ENCODE measurements at places on chromosomes 5 and 9.

DNA sequence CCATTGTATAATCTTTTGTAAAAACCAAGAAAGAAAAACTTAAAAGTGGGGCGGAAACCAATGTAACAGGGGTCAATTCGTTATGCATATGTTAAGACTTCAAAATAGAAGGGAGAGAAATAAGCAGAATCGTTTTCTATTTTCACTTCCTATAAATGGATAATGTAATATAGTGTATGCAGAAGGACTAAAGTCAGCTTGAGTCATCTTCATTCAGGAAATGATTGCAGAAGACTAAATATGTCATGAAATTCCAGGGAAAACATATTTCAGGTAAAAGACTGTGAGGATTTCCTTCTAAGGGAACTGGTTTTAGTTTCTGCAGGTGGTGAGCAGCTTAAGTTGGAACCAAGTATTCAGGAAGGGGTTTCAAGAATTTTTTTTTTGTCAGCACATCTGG lies 753.3 kb downstream of the IRX1 start:
- no peaks in the 10 kb centered on the region for H3K36me3 ChIP-seq

- peak; percentile 80 for DNase-seq
- H3K4me1 ChIP-seq: peaks cover 2% of the 10 kb centered on the region
- peak overlapping the region; percentile 79 for H3K4me3 ChIP-seq
- peaks cover 28% of the 10 kb centered on the region for H3K27me3 ChIP-seq
- no peaks in the 10 kb centered on the region for H3K36me3 ChIP-seq
Observed at GRCh38 chr9:23820451-23821374, 5.3 kb downstream of the ELAVL2 start.

GRCh38 chr5:136062366-136063274 lies 33.8 kb downstream of the TGFBI start:
- H3K4me1 ChIP-seq: peaks cover under 1% of the 10 kb centered on the region
- H3K4me3 ChIP-seq: no peak overlapping the region
- no peak overlapping the region for H3K27ac ChIP-seq
- no peaks in the 10 kb centered on the region for H3K27me3 ChIP-seq
- no peaks in the 10 kb centered on the region for H3K36me3 ChIP-seq

GRCh38 chr5:178667688-178668087 lies 40.8 kb upstream of the CLK4 start:
- no peaks in the 10 kb centered on the region for H3K27me3 ChIP-seq
- H3K4me1 ChIP-seq: no peaks in the 10 kb centered on the region
- H3K27ac ChIP-seq: no peak overlapping the region
- DNase-seq: no peak
- no peak overlapping the region for H3K4me3 ChIP-seq
- no peaks in the 10 kb centered on the region for H3K36me3 ChIP-seq

DNA sequence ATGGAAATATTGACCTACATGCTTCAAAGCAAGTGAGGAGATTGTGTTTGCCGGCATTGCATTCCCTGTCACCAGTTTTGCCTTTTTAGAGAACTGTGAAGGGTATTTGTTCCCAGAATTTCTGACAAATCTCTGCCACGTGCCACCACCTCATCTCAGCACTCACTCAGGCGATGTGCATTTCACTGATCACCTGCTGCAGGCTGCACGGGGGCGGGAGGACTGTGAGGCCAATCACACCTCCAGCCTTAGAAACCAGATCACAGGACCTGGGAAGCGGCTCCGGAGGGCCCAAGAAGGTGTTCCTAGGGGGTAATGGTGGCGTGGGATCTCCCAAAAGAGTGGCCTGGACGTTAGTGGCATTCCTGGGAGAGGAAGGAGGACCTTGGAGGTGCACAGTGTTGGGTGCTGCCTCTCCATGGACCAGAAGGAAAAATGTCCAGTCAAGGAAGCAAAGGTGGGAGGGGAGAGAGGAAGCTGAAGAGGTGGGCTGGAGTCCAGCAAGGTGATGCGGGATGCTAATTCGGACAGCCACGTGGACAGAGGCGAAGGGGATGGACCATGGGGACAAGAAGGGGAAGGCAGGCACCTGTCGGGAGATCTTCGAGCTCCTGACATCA lies 63.6 kb upstream of the OLFM1 start:
- H3K27ac ChIP-seq: no peak overlapping the region
- no peaks in the 10 kb centered on the region for H3K4me1 ChIP-seq
- H3K27me3 ChIP-seq: no peaks in the 10 kb centered on the region
- no peaks in the 10 kb centered on the region for H3K36me3 ChIP-seq
- no peak for DNase-seq

DNA sequence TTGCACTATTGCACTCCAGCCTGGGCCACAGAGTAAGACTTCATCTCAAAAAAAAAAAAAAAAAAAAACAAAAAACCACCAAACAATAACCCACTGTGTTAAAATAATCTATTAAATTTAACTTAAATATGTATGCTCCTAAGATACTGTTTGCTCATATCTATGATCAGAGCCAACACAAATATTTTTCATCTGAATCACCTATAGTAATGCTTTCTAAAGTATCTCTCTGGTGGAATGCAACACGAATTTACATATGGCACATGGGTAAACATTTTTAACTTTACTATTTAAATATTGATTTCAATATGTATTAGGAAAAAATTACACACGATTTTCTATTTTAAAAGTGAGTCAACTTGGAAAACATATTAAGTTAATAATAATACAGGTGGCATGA lies 196.4 kb downstream of the RFX3 start:
- no peak overlapping the region for H3K27ac ChIP-seq
- no peaks in the 10 kb centered on the region for H3K36me3 ChIP-seq
- no peak overlapping the region for H3K4me3 ChIP-seq
- H3K27me3 ChIP-seq: no peaks in the 10 kb centered on the region
- DNase-seq: no peak
- H3K4me1 ChIP-seq: peaks cover 2% of the 10 kb centered on the region

- H3K27me3 ChIP-seq: no peaks in the 10 kb centered on the region
- no peak overlapping the region for H3K27ac ChIP-seq
- H3K4me1 ChIP-seq: no peaks in the 10 kb centered on the region
- no peaks in the 10 kb centered on the region for H3K36me3 ChIP-seq
Observed at GRCh38 chr5:174708476-174709207, 15.7 kb upstream of the MSX2 start.

DNA sequence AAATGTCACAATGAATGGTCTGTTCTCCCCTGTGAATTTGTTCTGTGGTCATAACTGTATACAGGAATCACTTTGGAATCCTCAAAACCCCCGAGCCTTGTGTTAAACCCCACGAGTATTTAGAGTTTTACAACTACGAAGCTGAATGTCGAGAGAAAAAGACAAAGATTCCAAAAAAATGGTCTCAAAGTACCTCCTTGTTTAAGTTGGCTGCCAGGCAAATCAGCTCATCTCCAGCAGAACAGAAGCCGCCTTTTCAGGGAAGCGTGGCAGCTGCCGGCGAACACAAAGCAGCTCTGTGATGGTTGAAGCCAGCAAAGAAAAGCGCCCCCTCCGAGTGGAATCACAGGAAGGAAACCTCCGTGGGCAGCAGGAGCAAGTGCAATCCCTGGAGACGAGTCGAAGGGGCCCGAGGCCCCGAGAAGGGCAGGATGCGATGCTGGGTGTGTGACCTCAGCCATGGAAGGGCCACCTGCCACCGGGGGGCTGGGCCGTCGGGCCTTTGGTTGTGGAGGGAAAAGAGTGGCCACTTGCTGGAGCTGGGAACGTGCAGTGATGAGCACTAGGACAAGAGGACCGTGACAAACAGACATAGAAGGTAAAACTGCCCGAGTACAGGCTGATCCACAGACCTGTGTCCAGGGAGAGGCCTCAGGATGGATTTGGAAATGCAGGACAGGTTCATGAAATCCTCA lies 706.4 kb downstream of the SEMA5A start:
- no peaks in the 10 kb centered on the region for H3K27me3 ChIP-seq
- H3K4me3 ChIP-seq: no peak overlapping the region
- H3K27ac ChIP-seq: no peak overlapping the region
- H3K4me1 ChIP-seq: no peaks in the 10 kb centered on the region
- H3K36me3 ChIP-seq: no peaks in the 10 kb centered on the region

GRCh38 chr5:168960497-168960896 lies 340.4 kb downstream of the SLIT3 start:
- H3K36me3 ChIP-seq: no peaks in the 10 kb centered on the region
- no peak overlapping the region for H3K27ac ChIP-seq
- no peak for DNase-seq
- H3K27me3 ChIP-seq: no peaks in the 10 kb centered on the region

DNA sequence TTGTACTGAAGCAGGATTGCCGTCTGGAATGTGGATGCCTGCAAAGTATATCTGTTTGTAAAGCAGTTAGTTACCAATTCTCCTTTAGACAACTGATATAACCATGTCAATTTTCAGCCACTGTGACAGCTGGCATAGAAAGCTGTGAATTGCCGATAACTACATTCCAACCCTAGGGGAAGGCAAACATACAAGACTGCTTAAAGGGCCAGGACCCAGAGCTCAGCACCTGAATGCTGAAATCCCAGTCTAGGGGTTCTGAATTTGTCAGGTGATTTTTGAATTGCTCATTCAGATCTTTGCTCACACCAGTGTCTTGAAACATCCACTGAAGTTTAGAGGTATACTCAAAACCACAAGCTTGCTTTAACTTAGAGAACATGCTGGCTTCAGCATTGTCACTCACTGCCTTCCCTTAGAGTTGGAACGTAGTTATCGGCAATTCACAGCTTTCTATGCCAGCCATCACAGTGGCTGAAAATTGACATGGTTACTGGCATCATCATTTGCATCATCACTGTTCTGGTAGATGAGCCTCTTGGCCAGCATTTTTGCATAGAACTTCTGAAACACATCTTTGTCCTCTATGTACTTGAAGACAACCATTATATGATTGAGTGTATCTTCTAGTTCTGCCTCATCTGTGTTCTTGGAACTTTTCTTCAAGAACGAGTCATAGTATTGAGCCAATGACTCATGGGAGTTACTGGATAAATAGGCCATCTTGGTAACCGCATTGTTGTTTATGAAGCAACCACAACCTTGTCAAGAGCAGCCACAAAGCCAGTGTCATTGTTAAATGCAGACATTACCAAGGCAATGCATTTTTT lies 82.1 kb downstream of the CCDC192 start:
- DNase-seq: no peak
- H3K27ac ChIP-seq: no peak overlapping the region
- no peak overlapping the region for H3K4me3 ChIP-seq

GRCh38 chr9:16023446-16023845 lies 470.6 kb downstream of the CCDC171 start:
- no peaks in the 10 kb centered on the region for H3K4me1 ChIP-seq
- no peak for DNase-seq

DNA sequence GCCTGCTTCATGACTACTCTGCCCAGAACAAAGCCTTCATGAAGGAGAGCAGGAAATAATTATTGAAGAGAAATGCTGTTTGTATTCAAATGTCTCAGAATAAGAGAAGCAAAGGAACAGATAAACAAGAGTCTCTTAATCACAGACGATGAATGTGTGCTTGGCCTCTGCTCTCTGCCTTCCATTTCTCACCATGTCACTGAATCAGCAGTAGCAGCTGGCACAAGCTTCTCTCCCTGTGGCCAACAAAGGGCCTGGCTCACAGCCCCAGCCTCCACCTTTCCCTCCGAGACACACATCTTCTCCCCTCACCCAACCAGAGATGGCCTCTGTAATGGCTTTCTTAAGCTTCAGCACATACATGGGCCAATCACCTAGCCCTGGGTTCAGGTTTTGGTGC lies 128.1 kb upstream of the SLIT3 start:
- H3K4me3 ChIP-seq: no peak overlapping the region
- no peaks in the 10 kb centered on the region for H3K27me3 ChIP-seq
- no peak for DNase-seq

DNA sequence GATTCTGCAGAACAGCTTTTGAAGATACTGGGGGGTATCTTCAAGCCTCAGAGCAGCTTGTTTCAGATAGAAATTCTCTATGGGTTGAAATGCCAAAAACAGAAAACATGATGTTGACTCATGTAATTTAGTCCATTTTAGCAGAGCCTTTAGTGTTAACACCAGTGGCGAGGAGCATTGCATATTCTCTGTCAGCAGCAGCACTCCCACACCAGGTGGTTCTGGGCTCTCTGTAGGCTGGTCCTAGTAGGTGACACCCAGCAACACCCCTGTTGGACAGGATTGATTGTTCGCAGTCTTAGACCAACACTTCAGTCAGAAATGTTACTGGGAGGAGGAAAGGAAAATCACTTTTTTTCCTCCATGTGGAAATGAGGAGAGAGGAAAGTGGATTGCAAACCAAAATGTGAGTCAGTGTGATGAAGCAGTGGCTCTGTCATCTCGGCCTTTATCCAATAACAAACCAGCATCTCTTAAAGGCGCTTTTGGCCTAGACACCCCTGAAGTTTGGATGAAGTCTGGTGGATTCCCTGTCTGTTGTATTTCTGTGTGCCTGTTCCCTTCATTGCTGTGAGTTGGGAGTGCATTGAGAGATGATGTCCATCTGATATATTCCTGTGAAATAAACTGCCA lies 16.8 kb downstream of the SLC46A2 start:
- no peaks in the 10 kb centered on the region for H3K27me3 ChIP-seq
- H3K4me1 ChIP-seq: no peaks in the 10 kb centered on the region
- no peak for DNase-seq
- H3K27ac ChIP-seq: no peak overlapping the region
- no peaks in the 10 kb centered on the region for H3K36me3 ChIP-seq
- no peak overlapping the region for H3K4me3 ChIP-seq

DNA sequence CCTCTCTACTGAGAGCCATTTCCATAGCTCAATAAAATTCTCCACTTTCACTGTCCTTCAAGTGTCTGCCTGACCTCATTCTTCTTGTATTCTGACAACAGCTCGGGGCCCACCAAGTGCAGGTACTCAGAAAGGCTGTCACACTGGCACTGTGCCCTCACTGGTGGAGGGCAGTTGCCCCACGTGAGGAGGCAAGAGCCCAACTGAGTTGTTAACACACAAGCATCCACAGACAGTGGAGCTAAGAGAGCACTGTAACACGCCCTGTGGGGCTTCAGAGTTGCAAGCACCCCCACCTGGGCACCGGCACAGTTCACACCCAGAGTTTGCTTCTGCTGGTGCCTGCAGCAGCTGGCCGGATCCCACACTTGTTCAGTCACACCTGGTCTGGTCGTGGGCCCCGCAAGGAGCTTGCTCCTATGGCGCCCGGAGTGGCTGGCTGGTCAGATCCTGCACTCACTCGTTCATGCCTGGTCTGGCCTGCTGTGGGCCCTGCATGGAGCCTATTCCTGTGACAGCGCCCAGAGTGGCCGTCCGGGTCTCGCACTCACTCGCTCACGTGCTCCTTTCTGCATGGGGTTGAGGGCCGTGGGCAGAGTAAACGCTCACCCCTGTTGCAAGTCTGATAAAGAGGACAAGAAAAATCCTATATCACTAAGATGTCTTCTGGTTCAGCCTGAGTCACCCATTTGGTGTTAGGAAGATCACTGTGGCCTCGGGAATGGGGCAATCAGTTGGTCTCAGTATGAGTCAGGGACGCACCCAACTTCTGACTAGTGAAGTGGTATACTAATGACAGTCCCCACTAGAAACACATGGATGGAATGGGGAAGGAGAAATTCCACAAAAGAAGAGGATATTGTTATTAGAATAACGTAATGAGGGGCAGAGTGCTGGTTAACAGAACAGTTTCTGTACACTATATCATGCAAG lies 87.0 kb upstream of the CCNH start:
- H3K36me3 ChIP-seq: no peaks in the 10 kb centered on the region
- peak; percentile 44 for DNase-seq
- H3K4me3 ChIP-seq: no peak overlapping the region
- no peak overlapping the region for H3K27ac ChIP-seq
- no peaks in the 10 kb centered on the region for H3K27me3 ChIP-seq

GRCh38 chr5:36584009-36584875 lies 22.2 kb upstream of the SLC1A3 start:
- H3K27me3 ChIP-seq: no peaks in the 10 kb centered on the region
- no peak overlapping the region for H3K4me3 ChIP-seq
- H3K27ac ChIP-seq: no peak overlapping the region
- no peak for DNase-seq
- H3K4me1 ChIP-seq: no peaks in the 10 kb centered on the region

GRCh38 chr5:144162686-144163085 lies 7.8 kb downstream of the YIPF5 start:
- H3K4me3 ChIP-seq: no peak overlapping the region
- no peak overlapping the region for H3K27ac ChIP-seq
- H3K4me1 ChIP-seq: no peaks in the 10 kb centered on the region
- peaks cover 73% of the 10 kb centered on the region for H3K36me3 ChIP-seq
